Activated naive CD4-positive, alpha-beta T cell treated with anti-CD3 and anti-CD28 coated beads for 36 hours (primary cell): ENCODE measurements at places on chromosomes 2 and 18.

DNA sequence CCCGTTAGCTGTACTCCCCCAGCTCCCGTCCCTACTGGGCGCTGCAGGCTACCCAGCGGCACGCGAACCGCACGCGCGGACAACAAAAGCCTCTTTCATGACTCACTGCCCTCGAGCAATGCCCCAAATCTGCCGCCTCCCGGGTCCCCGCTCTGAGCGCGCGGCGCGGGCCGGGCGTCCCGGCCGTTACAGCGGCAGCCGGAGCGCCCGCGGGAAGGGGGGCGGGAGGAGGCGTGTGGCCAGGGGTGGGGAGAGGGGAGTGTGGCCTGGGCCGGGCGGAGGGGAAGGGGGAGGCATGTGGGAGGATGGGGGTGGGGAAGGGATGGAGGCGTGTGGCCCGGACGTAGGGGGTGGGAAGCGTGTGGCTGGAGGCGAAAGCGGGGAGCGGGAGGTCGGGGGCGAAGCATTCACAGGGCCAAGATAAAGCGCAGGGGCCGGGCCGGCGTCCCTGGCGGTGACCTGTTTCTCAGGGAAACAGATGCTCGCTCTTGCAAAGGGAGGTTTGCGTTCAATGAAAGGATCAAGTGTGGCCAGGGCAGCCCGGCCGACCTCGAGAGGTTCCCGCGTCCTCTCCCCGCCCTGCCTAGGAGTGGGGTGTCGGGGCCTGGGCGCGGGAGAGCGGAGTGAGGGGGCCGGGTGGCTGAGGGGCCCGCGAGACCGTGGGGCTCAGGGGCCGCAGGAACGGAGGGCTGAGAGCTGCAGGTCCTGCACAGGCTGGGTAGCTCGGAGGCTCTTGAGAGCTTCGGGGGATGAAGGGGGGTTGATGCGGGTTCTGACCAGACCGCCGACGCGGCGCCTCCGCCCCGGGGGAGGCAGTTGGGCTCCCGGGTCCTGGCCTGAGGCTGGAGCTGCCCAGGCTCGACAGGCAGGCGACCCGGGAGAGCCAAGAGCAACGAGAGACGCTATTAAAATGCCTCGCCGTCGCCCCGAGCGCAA, 3.5 kb upstream of the NEUROD1 start:
- peak; percentile 27 for DNase-seq

- DNase-seq: no peak
Measured at GRCh38 chr2:2638547-2639220, 307.6 kb upstream of the MYT1L start.

DNA sequence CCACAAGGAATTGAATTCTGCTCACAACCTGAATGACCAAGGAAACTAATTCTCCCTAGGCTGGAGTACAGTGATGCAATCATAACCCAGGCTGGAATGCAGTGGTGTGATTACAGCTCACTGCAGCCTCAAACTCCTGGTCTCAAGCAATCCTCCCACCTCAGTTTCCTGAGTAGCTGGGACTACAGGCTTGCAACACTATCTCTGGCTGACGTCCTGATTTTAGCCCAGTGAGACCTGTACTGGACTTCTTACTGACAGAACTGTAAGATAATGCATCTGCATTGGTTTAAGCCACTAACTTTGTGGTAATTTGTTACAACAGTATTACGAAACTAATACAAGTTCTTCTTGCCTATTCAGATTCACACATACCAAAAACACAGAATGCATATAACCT, 9.5 kb upstream of the KDSR start:
- no peak for DNase-seq

DNA sequence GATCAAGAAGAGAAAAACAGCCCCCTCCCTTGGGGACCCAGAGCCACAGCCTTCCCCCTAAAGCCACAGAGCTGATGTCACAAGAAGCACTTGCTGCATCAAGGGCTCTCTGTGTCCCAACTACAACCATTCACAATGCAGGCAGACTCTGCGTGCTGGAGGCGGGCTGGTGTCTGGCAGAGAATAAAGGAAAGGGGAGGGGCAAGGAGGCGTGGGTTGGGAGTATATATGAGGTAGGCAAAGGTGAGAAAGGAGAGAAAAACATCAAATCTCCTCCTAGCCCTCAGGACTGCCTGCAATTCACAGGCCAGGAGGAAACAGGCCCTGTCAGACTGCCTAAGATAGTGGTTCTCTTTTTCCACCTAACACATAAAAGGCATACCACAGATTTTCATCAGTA, 48.8 kb upstream of the IHH start:
- DNase-seq: peak; percentile 79

- DNase-seq: no peak
Measured at GRCh38 chr2:133561045-133561852, 7.0 kb downstream of the NCKAP5 start.

DNA sequence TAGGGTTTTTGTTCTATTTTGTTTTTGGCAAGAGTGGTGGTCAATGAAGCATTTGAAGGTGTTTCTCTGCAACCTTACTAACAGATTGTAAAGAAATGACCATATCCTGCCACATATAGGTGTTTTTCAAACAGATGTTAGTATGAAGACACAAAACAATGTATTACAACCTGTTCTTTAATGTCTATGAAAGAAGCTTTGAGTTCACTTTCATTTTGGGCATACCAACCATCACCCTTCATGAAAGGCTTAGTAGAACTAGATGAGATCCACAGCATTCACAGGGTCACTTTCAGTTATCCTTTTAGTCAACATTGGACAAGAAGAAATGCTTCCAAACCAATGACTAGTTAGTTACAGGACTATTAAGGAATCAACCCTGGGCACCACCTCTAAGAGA, 95.1 kb downstream of the EHBP1 start:
- DNase-seq: no peak
